ENCODE measurements at places on chromosomes 7 and 10. TPM values are rescaled to one million over a fixed set of nuclear protein-coding genes. Genes with fewer than 3 reads are reported as not detected.

DNA sequence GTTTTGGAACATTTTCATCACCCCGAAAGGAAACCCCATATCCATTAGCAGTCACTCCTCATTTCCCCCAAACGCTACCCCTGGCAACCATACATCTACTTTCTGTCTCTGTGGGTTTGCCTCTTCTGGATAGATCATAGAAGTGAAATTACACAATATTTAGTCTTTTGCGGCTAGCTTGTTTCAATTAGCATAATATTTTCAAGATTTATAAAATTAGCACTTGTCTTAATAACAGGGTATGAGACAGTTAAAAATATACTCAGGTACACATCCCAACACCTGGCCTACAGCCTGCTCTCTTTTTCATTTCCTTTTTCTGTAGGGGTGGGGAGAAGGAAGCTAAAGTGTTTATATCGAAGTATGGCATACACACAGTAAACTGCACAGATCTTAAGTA, 81.4 kb upstream of the LRGUK start:
- no peak for DNase-seq

- DNase-seq, result no peak
These were observed 101.4 kb downstream of the TBXAS1 start for GRCh38 chr7:139930286-139930965.

DNA sequence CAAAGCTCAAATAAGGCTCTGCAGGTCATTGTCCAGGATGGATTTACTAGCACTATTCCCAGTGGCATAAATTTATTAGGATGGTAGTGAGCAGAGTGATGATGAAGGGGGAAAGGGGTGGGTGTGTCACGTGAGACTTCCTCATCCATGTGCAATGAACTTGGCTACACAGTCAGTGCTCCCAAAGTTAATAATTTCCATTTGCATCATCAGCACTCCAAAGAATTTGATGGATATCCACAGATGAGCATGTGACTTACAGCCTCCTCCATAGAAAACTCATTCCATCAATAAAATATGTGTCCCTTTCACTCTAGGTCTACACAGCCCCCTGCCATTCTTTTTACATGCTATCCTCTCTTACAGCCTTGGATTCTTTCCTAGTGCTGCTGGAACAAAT, 142.6 kb upstream of the PLPP4 start:
- DNase-seq, result no peak

Gene TMEM72
- polyA plus RNA-seq, result not detected

DNA sequence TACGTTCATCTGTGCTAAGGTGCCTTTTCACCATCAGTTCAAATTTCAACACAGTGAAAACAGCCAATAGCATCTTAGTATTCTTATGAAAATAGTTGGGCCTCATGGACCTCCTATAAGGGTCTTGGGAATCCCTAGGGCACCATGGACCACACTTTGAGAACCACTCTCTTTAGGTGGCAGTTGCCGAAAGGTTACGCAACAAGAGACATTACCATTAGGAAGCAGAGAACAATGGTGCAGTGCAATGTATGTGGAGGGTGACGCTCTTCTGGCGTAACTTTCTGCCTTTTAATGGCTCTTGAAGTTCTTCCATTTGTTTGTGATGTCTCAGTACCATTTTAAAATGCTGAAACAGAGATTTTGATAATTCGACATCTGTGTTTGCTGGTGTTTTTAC, 131.1 kb downstream of the CNNM2 start:
- DNase-seq, result no peak

- DNase-seq, result no peak
These were observed 339.8 kb upstream of the LRRTM3 start for GRCh38 chr10:66586073-66586472.
